ENCODE measurements at places on chromosomes 3 and 15.

DNA sequence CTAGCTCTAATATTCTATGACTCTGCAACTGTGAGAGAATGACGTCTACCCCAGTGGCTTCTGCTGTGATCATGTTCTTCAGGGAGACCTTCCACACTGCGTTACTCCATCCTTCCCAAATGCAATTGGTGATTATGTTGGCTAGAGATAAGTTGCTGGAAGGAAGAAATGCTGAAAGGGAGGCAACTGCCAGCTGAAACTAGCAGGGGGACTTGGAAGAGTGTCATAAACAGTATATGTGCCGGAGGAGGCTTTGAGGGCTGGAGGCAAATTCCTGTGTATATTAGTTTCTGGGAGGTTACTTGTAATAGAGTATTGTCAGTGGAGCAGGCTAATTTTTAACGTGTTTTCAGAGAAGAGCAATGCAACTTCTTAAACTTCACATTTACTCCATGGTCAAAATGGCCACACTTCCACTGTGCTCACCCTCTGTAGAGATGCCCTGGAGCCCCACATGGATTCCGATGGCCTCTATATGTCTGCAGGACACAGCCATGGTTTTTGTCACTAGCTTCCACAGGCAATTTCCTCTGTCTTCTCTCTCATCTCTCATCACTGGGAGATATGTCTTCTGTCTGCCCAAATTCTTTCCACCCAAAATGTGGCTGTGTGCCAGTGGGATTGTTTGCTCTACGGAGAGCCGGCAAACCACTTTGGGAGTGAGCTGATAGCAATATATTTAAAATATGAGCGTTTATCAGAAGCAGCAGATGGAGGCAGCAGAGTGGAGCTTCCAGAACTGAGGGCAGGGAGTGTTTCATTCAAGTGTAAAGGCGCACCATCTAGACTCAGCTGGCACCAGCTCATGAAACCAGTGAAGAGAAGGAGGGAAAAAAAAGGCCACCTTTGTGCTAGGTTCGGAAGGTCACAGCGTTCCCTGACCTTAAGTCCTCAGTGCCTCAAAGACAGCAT is 13.3 kb upstream of the CD47 start:
- DNase-seq: no peak

DNA sequence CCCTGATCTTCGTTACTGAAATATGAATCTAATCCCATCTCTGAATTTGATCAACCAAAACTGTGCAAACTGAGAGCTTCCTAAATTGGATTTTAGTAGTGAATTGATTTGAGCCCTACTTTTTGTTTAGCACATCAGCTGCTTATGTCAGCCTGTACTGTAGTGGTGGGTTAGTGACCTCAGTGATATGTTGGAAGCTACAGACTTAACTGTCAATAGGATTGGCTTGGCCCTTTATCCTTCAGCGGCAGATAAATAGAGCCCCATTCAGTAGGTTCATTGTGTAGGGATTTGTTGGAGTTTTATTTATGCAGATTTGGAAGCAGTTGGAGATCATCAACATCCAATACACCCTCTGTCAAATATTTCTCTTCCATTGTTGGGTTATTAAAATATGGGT is 409.7 kb downstream of the SOX2 start:
- DNase-seq: no peak

GRCh38 chr15:83954506-83954905 is 281.1 kb upstream of the GOLGA6L4 start:
- no peak for DNase-seq

DNA sequence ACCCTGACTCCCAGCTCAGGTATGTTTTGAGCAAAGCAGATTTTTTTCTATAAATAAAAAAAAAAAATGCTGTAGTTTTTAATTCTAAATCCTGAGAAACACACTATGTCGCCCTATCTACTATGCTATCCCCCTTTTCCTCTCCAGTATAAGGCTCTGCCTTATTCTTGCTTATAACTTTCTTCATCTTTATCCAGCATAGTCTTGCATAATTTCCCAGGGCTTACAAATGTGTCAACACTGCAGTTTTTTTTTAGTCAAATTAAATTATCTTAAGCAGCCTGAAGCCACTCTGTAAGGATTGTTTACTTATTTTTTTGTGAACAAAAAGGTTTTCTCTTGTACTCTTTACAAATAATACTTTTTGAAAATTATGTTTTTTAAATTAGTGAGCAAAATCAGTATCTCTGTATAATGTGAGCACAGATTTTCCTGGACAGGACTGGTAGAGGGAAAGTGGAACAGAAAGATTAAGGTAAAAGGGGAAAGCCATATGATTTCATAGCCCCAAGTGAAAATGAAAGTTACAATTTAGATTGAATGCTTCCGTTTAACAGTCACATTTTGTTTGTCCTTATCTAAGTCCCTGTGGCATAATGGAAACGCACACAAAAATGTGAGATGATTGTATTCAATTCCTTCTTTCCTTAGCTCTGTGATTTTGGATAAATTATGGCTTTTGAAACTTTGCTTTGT is 5.6 kb upstream of the PYDC2 start:
- DNase-seq: no peak

DNA sequence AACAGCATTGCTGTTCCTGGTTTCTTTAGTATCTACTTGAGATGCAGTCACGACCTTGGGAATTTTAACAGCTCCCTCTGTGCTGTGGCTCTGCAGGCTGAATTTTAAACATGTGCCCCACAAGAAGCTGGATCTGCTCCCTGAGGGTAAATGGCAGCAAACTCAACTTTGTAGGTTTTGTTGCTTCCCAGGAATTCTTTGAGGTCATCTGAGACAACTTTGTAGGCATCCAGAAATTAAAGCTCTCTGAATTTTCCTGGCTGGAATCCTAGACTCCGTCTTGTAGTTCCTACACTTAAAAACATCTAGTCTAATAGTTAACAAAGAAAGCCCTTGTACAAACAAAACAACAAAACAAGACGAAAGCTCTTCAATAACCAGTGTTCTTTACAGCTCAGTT is 366.3 kb downstream of the FEZF2 start:
- DNase-seq: no peak

DNA sequence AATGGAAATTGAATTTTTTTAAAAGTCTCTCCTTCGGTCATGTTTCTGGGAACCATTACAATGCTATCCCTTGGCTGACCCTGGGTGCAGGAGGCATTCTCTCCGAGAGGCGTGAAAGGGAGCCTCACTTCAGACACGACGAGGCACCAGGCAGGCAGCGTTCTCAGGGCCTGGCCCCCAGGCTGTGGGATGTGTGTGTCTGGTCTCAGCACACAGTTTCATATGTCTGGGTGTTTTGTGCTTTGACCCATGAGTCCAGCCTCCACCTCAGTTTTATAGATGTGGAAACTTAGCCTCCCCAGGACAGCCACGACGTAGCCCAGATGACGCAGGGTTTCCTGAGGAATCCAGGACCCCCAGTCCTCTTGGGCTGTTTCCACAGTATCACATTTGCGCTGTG is 34.0 kb downstream of the FGD5 start:
- DNase-seq: no peak

GRCh38 chr3:124404621-124405020 is 325.6 kb upstream of the UMPS start:
- no peak for DNase-seq

GRCh38 chr3:147191795-147192385 is 214.5 kb downstream of the ZIC4 start:
- DNase-seq: no peak

DNA sequence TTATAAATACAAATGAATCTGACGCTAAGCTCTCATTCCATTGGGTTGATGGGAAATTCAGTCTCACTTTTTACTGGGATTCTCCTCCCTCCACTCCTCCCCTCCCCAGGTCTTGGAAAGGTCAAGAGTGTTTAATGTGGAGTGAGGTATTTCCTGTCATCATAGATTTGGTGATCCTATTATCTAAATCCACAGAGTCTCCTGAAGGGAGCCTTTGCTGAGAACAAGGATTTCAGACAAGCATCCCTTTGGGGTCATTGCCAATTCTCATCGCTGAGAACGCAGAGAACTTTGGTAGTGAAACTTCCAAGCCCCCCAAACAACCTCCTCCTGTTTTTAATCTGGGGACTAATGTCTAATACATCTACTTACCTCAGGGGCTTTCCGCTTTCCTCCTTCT is 297.9 kb downstream of the OTOL1 start:
- DNase-seq: no peak

- DNase-seq: no peak
These were observed 61.8 kb upstream of the P3H2 start for GRCh38 chr3:190182418-190183043.

- no peak for DNase-seq
These were observed 30.2 kb upstream of the CHMP2B start for GRCh38 chr3:87196879-87197278.
